ENCODE measurements at places on chromosomes 16 and 17. TPM values are rescaled to one million over a fixed set of nuclear protein-coding genes. Genes with fewer than 3 reads are reported as not detected.

Gene B4GALNT2
- 0.05 TPM for total RNA-seq

DNA sequence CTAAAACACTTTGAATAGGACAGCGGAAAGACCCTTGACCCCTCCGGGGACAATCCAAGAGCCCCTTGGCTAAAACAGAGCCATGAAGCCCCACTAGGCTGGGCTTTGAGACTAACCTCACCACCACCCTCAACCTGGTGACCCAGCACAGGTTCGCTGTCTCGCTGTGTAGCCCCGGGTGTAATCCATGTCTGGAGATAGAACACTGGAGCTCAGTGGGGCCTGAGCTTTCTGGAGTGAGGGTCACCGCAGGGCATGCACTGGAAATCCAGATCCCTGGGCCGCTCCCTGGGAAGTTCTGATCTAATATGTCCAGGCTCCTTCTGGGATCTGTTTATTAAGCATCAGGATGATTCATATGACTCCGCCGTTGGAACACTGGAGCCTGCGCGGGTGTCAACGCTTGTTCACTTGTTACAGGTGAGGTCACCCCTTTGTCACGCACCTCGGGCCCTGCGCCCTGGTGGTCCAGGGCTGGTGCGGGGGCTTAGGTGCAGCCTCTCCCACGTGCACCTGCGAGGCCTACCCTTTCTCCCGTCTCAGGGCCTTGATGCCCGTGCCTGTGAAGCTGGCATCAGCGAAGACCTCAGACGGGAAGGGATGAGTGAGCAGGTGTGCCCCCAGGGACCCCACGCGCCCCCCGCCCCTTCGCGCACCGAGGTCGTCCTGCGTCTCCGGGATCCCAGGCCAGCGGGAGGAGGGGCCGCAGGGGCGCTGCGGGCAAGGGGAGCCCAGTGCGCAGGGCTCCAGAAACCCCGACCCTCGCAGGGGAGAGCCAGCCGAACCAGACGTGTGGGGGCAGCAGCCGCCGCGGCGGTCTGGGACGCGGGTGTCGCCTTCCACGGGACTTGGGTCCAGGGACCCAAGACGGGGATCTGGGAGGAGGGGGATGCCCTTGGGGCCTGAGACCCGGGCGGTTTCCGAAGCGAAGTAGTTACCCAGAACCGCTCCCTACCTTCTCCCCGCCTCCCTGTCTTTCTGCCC, 224.1 kb upstream of the FOXF1 start:
- ATAC-seq = no peak

DNA sequence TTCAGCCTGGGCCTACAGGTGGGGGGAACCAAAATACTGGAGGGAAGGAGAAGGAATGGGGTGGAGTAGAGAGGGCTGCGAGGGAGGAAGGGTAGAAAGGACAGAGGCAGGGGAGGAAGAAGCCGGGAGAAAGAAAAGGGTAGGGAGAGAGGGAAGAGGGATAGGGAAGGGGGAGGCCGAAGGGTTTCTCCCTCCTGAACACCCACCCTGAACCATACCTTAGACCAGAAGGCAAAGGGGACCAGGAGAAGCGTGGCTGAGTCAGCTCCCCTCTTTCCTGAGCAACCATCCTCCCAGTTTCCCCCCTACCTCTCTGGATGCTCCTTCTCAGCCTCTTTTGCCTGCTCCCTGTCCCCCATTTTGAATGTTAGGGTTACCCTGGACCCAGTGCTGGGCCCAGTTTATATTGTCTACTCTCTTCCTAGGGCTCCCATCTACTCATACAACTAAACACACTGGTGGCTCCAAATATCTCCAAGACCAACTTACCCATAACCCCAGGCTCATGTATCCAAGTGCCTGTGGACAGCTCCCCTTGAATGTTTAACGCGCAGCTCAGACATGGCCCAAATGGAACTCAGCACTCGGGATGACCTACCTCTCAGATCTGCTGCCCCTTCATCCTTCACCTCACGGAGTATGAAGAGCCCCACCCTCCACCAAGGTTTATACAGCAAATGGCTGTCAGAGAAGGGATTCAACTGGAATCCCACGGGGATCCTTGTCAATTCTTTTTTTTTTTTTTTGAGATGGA, 7.8 kb downstream of the TSPOAP1 start:
- no peak for ATAC-seq

Gene CCDC92B
- total RNA-seq = 0.11 TPM

Gene CLEC3A
- not detected for total RNA-seq

DNA sequence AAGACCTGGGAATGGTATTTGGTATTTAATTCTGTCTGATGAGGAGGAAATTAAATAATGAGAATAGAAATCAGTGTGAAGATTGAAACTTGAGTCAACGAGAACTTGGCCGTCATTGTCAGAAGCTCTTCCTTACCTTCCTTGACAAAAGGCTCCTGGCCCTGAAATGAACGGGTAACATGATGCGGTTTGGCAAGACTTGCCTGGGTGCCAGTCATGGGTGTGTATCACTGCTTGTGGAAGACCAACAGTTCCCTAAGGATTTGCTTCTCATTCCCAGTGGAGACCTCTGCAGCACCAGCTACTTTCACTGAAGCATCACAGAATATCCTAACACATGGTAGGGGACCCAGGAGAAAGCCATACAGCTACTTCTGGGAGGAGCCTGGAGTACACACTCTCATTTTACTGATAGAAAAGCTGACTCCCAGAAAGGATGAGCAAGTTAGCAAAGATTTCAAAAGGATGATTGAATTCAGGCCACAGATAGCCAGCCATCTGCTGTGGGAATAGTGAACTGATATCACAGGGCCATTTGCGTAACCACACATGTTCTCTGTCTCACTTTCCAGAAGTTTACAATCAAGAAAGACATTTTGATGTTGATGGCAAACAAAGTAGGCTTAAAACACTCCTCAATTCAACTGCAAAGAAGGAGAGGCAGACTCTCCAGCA, 258.1 kb upstream of the SALL1 start:
- no peak for ATAC-seq

GRCh38 chr17:66549311-66549704, 246.9 kb downstream of the PRKCA start:
- no peak for ATAC-seq

Gene CDK3
- 9.0 TPM for total RNA-seq

DNA sequence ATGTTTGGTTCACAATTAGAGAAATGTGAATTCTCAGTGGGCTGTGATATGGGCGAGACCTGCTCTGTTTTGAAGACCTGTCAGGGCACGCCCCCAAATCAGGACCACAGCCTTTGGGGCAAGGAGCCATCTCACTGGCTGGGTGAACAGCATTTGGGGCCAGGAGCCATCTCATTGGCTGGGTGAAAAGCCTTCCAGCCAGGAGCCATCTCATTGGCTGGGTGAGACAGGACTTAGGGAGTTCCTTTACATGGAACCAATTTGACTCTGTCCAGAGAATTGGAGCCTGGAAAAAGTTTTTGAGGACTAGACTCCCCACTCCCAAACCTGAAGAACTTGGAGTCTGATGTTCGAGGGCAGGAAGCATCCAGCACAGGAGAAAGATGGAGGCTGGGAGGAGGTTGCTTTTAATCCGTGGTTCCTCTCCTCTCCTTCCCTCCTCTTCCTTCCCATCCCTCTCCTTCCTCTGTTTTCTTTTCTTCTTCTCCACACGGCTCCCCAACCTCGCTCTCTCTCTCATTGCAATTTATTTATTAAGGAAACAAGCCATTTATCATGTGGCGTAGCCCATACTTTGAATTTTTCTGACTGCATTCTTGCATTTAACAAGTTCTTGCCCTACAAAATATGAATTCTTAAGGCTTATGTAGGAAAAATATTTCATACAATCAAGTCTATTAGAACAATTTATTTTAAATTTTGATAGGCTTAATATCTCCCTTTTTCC, 19.7 kb downstream of the FOXL1 start:
- no peak for ATAC-seq

- ATAC-seq = no peak
Observed at GRCh38 chr17:70109497-70109896, 34.5 kb downstream of the KCNJ16 start.

DNA sequence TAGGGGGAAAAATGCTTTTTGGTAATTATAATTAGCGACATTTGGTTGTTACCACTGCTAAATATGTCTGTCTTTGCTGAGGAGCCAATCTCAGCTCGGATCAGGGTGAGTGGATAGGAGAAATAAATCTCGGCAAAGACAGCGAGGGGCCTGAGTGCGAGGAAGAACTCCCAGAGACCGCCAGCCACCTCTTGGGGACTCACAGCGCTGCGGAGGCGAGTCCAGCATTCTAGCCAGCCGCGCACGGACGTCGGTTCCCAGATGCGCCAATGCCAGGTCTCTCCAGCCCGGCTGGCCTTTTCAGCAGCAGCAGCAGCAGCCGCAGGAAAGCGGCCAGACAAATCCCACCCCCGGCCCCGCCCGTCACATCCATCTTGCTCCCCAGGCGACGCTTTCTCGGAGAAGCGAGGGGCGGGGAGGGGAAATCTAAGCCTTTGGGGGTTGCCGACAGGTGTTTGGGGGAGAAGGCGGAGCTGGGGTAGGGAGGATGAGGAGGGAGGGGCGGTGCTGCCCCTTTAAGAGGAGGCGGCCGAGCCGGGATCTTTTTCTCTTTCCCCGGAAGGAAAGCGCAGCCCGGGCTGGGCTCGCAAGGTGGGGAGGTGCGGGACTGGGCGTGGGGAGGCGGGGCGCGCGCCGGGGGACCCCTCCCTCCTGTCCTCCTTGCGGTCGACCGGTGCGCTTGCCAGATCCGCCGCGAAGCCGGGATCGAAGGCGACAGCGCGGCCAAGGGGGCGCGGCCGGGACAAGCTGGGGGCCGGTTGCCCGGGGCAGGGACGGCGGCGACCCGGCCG, at the start of gene ITGA3:
ITGA3 (plus strand) TSS at position 685 of the 791 bp plus-strand sequence. CDS start 330 bp downstream, outside the sequence.
- peak; percentile 46 for ATAC-seq

GRCh38 chr17:33091271-33091670, 99.6 kb downstream of the SPACA3 start:
- ATAC-seq = no peak

Gene TAC4
- total RNA-seq = not detected

Gene KRTAP2-1
- total RNA-seq = not detected

Gene CBLN1
- not detected for total RNA-seq

Gene OR1A1
- total RNA-seq = not detected

Gene ZNF668
- total RNA-seq = 15.1 TPM

Gene EXOC7
- total RNA-seq = 104 TPM

DNA sequence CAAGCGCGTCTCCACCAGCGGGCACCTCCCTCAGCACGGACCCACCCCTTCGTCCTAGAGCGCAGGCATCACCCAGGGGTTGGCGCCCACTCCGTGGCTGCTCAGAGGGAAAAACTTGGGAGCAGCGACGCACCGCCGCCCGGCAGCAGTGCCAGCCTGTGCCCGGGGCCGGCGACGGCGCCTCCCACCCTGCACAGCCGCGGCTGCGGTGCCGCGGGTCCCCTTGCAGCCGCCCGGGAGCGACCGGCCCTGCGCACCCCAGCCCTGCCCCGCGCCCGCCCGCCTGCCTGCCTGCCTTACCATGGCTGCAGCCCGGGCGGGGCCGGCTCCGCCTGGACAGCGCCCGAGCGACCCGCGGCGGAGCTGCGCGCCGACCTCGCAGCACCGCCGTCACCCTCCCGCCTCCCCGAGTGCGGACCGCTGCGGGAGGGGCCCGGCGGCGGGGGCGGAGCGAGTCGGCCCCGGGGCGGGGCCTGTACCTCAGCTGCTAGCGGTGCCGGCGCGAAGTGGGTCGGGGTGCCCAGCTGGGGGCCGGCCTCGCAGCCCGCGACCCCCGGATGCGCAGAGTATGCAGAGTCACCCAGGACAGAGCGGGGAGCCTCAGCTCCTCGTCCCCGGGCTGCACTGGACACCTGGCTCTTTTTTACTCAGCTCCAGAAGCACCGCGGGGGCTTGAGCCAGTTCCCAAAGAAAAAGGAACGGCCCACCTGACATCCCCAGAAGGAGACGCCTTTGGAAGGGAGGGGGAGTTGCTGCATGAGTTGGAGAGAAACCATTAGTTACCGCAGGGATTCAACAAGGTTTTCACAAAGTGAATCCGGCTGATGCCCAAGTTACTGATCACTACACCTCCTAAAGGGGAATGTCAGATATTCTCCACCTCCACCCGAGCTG, 17.5 kb upstream of the MTMR4 start:
- ATAC-seq = peak; percentile 93

DNA sequence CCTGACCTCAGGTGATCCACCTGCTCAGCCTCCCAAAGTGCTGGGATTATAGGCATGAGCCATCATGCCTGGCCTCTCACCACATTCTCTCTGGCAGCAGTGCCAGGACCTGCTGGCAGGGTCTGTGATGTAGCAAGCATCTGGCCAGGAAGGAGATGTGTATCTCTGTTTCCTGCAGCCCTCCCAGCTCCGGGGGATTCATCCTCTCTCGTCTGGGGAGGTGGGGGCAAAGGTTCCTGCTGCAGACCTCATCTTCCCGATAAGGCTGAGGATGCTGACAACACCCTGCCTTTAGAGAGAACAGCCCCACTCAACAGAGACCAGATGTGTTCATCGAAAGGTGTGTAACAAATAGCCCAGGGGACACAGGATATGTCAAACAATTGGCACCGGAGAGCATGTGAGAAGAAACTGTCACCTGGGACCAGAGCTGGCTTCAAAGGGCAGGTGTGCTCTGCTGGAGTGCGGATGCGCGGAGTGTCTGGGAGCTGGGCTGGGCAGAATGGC, 54.8 kb upstream of the SEC14L1 start:
- ATAC-seq = no peak

Gene TBC1D3L
- 0.41 TPM for total RNA-seq

DNA sequence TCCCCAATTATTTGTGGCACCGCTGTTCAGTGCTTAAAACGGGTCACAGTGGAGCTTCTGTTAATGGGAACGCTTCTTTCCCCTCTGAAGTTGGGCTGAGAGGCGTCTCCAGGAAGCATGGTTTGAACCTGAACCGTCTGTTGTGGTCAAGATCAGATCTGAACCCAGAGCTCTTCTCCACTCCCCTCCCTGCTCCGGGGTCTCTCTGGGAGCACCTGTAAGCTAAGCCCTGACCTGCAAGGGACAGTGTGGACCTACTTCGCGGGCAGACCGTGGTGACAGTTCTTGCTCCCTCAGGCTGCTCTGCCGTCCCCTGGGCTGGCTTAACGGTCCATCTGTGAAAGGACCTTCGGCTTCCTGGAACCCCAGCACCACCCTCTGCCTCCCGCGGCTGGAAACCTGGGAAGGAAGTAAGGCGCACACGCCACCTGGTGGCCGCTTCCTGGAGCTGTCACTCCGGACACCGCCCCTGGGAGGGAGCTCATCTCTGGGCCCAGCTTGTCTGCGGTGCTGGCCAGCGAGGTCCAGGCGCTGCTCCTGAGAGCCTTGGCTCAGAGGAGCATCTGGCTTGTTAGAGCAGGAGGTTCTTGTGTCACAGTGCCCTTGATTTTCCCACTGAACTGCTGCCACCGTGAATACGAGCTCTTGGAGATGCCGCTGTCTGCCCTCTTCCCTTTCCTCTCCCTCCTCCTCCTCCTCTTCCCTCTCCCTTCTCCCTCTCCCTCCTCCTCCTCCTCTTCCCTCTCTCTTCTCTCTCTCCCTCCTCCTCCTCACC, 518.5 kb upstream of the EEF2KMT start:
- peak; percentile 50 for ATAC-seq

DNA sequence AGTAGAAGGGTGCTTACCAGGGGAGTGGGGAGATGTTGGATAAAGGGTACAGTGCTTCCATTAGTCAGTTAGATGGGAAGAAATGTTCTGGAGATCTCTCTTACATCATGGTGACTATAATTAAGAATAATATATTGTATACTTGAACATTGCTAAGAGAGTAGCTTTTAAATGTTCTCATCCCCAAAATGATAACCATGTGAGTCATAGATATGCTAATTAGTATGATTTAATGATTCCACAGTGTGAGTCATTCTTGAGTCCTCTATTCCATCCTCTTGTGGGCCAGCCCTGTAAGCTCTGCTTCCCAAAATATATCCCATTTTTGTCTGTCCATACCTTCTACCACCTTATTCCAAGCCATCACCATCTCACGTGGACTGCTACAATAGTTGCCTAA, 80.6 kb upstream of the CDH11 start:
- ATAC-seq = no peak
